ENCODE measurements at places on chromosomes 5 and 9. TPM values are rescaled to one million over a fixed set of nuclear protein-coding genes. Genes with fewer than 3 reads are reported as not detected.

Gene PURA
- total RNA-seq = 5.9 TPM

Gene ACTBL2
- total RNA-seq = not detected

Gene S1PR3
- total RNA-seq = 25.0 TPM

Gene LIX1
- total RNA-seq = 0.14 TPM

Gene CDH9
- 0.90 TPM for total RNA-seq

- peak; percentile 53 for DNase-seq
Observed at GRCh38 chr5:139676406-139676805, 28.3 kb downstream of the CXXC5 start.

DNA sequence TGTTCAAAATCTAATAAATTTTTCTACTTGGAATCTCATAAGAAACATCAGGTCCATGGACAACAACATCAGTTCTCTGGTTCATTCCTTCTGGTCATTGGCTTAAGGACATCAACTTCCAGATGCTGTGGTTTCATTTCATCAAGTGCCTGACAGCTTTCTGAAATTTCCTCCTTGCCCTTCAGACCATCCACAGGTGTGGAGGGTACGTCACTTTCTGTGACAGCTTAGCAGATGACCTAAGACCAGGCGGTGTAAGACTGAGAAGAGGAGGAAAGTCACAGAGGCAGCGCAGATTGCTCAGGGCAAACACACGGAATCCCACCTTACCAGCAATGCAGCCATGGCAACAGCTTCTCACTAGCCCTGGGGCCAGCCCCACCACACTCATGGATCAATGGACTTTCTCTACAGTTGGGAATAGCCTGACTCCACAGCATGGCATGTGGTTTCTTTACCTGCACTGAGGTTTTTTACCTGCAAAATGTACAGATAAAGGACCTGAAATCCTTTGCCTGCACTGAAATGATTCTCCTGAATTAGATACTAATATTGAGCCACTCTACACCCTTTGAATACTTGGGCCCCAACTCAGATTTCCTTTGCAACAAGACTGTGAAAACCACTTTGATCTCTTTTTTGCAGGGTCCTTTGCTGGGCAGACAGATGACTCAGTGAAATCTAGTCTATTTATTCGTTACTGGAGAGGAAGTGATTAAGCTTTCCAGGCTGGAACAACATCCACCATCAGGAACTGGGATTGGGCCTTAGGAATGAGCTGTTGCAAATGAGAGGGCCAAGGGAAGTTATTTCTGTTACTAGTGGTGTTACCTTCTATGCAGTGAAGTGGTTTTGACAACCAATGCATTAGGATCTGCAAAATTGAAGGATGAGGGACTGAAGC, 26.9 kb downstream of the TICAM2 start:
- no peak for DNase-seq

GRCh38 chr5:95392593-95393182, 1.5 kb downstream of the FAM81B start:
- DNase-seq = peak; percentile 22

- DNase-seq = no peak
Observed at GRCh38 chr5:59732301-59732700, 161.2 kb downstream of the PDE4D start.

GRCh38 chr9:30622561-30622960, 1761.9 kb upstream of the ACO1 start:
- no peak for DNase-seq

GRCh38 chr9:127033061-127033460, 89.4 kb downstream of the ANGPTL2 start:
- DNase-seq = no peak

DNA sequence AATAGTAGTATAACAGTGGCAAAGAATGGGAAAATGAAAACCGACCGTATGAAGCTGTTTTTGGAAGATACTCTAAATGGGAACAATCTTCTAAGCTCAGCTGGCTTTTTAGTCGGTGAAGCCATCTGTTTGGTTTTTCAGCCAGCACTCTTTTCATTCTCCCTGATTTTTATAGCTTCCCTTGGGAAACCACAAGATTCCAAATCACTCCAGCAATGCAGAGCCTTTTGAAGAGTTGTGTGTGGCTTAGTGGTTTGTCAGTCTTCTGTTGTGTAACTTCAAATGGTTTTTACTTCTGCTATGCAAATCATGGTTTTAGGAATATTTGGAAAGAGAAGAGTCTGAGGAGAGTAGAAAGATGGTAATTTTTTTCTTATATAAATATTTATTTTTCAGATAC, 180.7 kb downstream of the KDM4C start:
- DNase-seq = no peak

DNA sequence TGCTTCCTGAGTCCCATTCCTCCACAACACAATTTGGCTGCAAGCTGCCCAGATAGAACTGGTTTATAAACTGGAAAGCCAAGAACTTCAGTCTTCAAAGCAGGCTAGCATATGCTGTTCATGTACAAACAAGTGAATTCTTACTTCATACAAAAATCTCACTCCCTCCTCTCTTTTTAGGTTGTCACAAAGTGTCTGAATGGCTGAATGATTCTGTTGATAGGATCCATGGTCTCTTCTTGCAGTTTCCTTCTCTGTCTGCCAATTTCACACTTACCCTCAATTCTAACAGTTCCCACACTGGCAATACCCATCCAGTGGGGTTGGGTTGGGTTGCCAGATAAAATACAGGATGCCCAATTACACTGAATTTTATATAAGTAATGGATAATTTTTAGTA, 363.5 kb downstream of the DEPDC1B start:
- no peak for DNase-seq

DNA sequence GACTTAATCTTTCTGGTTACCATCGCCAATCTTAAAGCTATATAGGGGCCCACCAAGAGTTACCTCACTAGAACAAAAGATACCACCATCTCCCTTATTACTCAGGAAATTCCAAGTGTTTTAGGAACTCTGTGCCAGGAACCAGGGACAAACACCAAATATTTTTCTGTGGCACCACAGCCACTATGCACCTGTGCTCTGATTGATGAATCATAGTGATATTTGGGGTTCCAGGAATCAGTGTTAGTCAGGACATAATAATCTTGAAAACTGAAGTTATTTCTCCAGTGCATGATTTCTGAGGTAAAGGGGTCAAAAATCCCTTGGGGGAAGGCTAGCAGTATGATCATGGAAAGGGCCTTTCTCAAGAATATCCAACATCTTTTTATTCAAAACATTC, 10.2 kb upstream of the TMED7 start:
- DNase-seq = no peak

DNA sequence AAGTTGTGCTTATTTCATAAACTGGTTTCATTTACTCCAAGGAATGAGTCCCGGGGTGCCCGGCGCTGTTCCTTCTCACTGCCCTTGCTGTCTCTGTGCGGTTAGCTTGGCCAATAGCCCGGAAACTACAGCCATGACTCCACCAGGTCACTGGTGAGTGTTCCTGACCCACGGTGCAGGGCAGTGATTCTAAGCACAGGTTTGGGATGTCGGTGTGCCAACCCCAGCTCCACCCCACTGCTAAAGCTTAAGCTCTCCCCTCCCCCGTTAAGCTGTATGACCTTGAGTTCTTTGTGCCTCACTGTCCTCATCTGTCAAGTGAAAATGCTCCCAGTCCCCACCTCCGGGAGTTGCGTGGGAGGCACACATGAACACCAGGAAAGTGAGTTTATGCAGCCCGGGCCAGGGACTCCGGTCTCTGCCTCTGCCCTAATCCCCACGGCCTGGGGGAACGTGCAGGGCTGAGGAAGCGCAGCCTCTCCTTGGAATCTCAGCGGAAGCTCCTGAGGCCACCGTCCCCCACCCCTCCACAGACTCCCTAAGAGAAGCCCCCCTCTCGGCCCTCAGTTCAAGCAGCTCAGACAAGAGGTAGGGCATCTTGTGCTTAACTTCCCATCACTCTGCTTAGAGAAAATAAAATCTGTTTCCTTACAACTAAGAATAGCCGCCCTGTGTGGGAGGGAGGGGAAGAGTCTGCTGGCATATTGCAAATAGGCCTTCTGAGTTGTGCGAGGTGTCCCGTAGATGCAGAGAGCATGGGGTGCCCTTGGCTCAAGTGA, 92.0 kb upstream of the RAI14 start:
- DNase-seq = peak; percentile 39

- DNase-seq = peak; percentile 11
Observed at GRCh38 chr9:105515811-105516413, 42.0 kb upstream of the FKTN start.

DNA sequence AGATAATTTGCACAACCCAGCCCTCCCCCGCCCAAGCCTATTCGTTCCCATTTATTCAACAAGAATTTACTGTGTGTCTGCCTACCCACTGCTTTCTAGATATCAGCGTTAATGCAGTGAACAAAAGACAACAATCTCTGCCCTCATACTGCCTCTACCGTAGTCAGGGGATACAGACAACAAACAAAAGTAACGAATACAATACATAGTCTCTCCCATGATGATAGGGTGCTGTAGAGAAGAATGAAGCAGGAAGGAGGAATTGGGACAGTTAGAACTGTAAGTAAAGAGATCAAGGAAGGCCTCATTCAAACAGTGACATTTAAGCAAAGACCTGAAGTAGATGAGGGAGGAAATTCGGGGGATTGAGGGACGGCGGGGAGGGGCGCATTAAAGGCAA, 1.7 kb downstream of the GFM2 start:
- DNase-seq = no peak

GRCh38 chr9:134316449-134317160, 9.7 kb upstream of the RXRA start:
- DNase-seq = no peak

DNA sequence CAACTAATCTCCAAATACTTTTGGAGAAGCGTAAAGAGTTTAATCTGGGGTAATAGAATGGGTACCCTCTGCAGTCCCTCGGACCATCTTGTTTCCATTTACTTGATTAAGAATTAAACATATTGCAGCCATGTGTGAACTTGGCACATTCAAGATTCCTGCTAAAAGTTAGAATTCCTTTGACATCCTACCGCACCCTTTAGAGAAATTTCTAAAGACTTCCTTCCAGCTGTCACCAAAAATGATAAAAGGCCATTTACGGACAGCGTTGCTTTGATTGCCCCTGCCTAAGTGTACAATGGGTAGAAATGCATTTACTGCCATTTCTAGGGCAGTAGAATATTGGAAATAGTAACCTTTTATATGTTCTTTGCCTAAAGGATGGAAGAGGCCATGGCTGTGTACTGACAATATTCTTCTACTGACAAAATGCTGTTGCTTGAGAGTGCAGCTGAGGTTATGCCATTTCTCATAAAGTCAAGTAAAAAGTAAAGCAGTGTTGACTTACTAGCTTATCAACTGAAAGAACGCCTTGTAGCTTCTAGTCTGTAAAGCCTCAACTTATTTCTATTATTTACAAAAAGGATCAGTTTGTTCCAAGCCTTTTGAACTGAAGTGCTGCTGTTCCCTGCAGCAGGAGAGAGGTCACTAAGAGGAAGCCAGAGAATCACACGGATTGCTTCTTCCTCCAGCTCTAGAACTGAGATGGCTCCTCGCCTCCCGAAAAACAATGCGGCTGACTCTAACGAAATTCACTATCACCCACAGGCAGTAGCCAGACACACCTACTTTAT, 139.8 kb upstream of the BASP1 start:
- no peak for DNase-seq

DNA sequence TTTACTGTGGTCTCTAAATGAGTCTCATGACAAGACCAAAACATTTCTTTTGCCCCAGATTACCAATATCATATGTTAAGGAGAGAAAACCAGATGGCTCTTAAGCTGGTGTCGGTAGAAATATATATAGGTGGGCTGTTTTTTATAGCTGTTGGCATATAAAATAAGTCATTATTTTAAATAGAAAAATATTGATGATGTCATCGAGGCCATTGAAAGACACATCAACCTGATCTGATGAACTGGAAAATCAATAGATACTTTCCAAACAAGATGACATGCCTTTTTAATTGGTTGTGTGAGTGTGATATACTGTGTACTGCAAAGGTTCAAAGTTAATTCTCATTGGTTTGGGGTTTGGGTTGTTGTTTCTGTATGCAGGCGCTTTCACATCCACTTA, 617.3 kb downstream of the CCDC171 start:
- DNase-seq = no peak

GRCh38 chr5:162607879-162608278, 540.3 kb downstream of the GABRG2 start:
- DNase-seq = no peak

- DNase-seq = no peak
Observed at GRCh38 chr9:131032384-131032783, 23.4 kb downstream of the LAMC3 start.

DNA sequence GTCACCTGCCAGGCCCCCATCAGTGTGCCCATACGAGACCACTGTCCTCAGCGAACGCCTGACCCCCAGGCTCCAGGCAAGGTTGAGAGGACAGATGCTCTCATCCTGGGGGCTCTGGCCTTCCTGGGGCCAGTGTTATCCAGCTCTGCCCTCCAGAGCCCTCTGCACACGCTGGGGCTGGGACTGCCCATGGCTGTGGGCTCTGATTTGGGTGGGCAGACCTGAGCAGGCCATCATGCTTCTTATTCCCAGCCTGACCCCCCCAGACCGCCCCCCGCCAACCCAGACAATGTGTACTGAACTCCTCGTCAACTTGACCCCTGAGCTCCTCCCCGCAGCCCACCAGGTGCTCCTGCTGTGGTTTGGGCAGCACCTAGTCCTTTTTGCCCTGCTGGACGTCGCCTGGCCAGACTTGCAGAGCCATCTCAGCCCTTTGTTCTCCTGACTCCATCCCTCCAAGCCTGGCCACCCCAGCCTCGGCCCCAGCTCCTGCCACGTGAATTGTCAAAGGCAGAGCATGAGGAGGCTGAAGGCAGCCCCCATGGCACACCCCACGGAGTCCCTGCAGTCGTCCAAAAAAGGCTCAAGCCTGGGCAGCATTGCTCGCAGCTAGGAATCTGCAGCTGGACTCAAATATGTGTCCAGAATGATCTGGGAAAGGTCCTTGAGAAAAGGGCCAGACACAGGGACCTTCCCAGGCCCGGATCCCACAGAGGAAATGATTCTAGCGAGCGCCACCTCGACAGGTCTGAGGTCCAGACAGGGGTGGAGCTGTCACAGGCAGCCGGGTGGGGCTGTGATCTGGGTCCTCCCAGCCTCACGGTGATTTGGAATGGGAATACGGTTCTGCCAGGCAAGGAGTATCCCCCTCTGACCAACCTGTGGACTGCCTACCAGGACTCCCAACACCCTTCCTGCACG, 87.0 kb downstream of the ADAMTS2 start:
- peak; percentile 53 for DNase-seq

DNA sequence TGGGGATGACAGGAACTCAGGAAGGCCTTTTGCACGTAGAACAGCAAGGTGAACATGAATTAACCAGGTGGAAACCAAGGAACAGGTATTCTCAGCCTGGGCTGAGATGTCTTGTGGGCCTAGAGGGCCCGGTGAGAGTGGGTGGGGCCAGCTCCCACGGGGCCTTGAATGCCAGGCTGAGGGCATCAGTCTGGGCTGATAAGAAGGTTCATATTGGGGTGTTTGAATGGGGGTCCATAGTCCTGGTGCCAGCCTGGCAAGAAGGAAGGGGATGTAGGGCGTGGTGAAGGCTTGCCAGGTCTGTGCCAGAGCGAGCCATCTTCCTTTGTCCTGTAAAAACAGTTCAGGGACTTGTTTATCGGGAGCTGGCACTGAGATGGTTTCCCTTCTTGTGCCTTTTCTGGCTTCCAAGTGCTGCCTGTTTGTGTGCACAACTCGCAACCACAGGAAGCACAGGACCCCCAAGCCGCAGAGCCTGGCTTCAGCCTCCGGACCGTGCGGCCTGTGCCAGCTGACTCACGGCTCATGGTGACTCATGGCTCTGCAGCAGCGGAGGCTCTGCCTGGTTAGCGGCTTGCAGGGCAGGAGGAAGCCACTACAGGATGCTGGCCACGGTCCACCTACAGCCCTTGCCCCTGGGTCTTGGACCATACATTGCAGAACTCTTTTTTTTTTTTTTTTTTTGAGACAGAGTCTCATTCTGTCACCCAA, 2.4 kb downstream of the CARD19 start:
- DNase-seq = no peak

- DNase-seq = no peak
Observed at GRCh38 chr9:132181796-132182313, 20.0 kb downstream of the NTNG2 start.

GRCh38 chr5:34986965-34987364, 57.6 kb downstream of the DNAJC21 start:
- DNase-seq = no peak
